ENCODE measurements at places on chromosomes 5 and 9. TPM values are rescaled to one million over a fixed set of nuclear protein-coding genes. Genes with fewer than 3 reads are reported as not detected.

Gene FAM78A
- total RNA-seq = 0.37 TPM

Gene SCGB3A2
- not detected for total RNA-seq

Gene CCL28
- 1.2 TPM for total RNA-seq

Gene S1PR3
- 0.70 TPM for total RNA-seq

Gene ABO
- 0.42 TPM for total RNA-seq

Gene RNF224
- 0.35 TPM for total RNA-seq

Gene HRH2
- total RNA-seq = not detected

Gene GOLGA1
- total RNA-seq = 8.9 TPM

Gene HTR4
- not detected for total RNA-seq

Gene ARSK
- 6.9 TPM for total RNA-seq

Gene PCDHB11
- total RNA-seq = 0.09 TPM

Gene IFNA21
- total RNA-seq = not detected

Gene GNPDA1
- 31.4 TPM for total RNA-seq

Gene PCDHA1
- total RNA-seq = 0.14 TPM

Gene TMOD1
- not detected for total RNA-seq

Gene WDR38
- total RNA-seq = not detected

Gene RUSC2
- 10.3 TPM for total RNA-seq

Gene RASGRF2
- total RNA-seq = 1.3 TPM

Gene SLC46A2
- not detected for total RNA-seq

Gene FGF1
- 2.0 TPM for total RNA-seq

Gene RETREG1
- total RNA-seq = 0.35 TPM

Gene DMGDH
- not detected for total RNA-seq

Gene LRRC26
- 0.70 TPM for total RNA-seq
